Kidney epithelial cell (primary cell): ENCODE measurements at places on chromosomes 3 and 15.

GRCh38 chr3:107068980-107069379 is 308.3 kb upstream of the CCDC54 start:
- peak; percentile 41 for DNase-seq

GRCh38 chr3:73448761-73449301 is 175.9 kb downstream of the PDZRN3 start:
- DNase-seq, result no peak

GRCh38 chr3:119395923-119396358 is 67.5 kb downstream of the TMEM39A start:
- no peak for DNase-seq

DNA sequence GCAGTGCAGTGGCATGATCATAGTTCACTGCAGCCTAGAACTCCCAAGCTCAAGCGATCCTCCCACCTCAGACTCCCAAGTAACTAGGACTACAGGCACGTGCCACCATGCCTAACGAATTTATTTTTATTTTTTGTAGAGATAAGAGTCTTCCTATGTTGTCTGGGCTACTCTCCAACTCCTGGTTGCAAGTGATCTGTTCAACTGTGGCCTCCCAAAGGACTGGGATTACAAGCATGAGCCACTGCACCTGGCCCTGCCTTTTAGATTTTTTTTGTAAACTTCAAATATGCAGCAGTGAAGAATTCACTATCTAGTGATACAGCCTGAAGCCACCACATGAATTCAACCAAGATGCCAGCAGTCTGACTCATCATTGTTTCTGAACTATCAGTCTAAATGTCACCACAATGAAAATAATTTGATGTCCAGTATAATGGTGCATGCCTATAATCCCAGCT is 32.7 kb downstream of the UBXN7 start:
- DNase-seq, result peak; percentile 23

DNA sequence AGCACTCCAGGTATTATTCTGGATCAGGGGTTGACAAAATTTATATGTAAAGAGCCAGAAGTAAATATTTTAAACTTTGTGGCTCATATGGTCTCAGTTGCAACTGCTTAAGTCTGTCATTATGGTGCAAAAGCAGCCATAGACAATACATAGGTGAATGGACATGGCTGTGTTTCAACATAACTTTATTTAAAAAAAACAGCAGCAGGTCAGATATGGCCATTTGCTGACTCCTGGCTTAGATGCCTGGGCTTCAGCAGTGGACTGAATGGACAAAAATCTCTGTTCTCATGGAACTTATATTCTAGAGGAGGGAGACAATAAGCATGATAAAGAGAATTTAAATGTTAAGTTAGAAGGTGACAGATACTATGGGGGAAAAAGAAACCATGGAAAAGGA is 11.7 kb upstream of the FYCO1 start:
- no peak for DNase-seq

DNA sequence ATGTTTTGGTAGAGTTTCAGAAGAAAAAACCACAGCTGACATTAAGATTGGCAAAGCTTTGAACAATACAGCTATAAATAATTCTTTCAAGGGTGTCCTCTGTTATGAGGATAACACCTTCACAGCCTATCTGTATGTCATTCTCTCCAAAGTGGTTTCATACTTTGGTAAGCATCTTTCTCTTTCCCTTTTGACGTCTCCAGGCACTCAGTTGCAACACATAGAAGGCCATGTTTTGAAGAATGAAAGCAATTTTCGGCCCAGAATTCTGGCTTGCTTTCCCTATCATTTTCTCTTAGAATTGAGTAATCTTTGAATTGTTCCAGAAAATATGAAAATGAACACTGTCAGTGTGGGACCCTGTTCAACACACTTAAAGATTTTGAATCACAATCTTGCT is 200.0 kb upstream of the CBLB start:
- no peak for DNase-seq

DNA sequence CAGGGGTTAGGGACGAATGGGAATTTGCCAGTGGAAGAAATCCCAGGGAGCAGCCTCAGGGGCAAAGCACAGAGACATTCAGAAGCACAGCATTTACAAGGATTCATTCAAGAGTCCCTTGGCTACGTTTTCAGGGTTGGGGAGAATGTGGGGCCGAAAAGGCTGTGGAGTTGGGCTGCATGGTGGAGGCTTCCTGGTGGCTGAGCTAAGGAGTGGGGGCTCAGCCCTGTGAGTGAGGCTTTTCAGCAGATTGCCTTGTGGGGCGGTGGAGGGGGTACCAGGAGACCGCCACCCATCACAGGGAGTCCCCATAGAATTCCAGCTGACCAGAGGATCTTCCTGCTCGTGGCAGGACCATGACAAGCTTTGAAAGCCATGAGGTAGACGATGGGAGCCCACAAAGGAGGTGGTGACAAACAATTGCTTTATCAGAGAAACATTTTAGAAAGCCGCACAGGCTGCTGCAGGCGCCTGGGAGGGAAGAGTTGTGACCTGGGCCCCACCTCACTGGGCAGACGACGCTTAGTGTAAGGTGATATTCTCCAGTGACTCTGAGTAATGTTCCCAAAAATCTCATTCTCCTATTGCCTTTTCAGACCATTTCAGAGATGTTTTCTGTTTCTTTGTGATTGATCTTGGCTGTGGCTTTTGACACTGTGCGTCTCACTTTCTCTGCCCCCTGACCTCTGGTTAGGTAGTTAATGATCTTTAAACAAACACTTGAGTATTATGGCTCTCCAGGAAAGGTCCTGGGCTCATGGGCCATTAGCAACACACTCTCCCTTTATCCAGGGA is 128.0 kb downstream of the DNAJB8 start:
- no peak for DNase-seq

GRCh38 chr3:44642337-44642736 is 6.2 kb upstream of the ZNF35 start:
- no peak for DNase-seq

DNA sequence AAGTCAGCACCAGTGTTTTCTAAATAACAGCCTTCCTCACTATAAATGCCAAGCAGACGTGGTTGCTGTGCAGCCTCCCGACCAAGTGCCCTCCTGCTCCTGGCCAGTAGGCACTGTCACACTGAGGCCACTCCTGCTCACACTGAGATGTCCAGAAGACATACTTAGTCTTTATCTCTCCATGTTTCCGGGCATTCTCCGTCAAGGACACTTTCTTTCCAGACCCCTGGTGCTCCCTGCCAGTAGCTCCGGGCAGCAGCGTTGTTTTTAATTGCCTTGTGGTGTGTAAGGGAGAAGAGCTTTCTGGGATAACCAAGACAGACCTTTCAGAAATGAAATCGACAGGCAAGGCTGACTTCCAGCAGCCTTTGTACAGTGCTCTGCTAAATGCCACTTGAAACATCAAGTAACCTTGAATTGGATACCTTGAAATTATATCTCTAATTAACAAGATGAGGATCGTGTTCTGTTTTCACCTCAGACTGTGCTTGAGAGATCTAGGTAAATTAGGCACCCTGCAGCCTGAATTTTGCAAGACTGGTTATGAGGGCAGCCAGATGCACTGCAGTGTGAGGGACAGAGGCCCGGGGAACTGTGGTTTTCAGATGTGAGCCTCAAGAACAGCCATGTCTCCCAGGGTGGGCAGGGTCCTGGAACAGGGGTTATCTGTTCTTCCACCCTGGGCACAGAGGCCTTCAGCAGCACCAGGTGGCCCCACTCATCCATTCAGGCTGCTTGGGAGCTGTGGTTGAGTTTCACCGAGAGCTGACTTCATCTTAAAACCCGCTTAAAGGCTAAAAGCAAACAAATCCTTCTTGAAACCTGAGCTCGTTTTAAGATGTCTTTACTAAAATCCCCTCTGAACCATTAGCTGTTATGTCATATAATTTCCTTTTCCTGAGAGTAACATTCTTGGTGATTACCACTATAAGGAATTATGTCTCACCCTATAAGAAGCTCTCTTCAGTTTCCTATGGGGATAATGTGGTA is 105.5 kb upstream of the IL12A start:
- no peak for DNase-seq

GRCh38 chr15:78396976-78397375 is 41.0 kb upstream of the IREB2 start:
- DNase-seq, result no peak

GRCh38 chr3:57061556-57061955 is 1.1 kb downstream of the SPATA12 start:
- no peak for DNase-seq

DNA sequence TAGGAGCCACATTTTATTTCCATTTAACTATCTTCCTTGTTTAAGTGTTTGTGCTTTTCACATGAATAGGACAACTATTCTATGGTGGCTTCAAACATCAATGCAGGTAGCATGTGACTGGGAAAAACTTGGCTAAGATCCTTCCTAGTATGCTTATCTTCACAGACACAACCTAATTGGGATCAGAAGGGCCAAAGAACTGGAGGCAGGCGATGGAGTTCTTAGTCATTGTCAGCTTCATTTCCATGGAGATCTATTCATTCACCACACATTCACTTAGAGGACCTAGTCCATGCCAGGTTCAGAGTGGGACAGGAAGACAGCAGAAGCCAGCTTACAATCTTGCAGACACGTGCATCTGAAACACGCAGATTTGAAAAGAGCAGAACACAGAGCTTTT is 277.5 kb upstream of the PPP2R3A start:
- DNase-seq, result no peak

- no peak for DNase-seq
Measured at GRCh38 chr3:59856934-59857460, 807.2 kb upstream of the CFAP20DC start.

GRCh38 chr3:186003610-186004009 is 65.8 kb upstream of the TRA2B start:
- DNase-seq, result no peak

- DNase-seq, result no peak
Measured at GRCh38 chr3:49940667-49941249, 808 bp downstream of the RBM6 start.

DNA sequence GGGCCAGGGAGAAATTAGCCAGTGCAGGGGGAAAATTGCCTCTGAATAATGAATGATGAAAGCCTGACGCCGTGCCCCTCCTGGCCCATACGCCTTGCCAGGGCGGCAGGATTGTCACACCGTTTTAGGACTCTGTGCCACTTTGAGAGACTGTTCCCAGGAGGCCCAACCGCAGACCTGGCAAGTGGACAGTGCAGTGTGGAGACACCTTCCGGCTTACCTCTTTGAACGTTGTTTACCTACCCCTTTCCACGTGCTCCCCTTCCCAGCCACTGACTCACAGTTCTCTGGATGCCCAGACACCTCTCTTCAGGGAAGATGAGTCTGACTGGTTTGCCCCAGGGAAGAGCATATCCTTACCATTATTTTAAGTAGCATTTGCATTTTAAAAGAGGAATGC is 84.0 kb upstream of the PXYLP1 start:
- no peak for DNase-seq

GRCh38 chr3:194537732-194538247 is 51.0 kb upstream of the ATP13A3 start:
- DNase-seq, result peak; percentile 81

DNA sequence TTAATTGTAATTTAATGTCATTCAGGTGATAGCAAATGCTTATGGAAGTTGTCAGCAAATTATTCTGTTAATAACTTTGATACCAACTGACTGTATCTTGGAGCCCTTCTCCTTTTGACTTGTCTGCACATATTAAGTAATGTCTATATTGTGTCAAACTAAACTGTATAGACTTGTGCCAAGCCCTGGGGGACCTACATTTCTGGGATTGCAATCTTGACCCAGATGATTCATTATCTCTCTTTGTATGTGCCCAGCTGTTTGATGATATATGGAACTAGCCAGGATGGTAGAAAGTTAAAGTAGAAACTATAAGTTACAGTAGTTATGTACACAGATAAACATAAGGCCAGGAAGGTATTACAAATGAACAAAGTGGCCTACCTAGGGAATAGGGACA is 402.8 kb upstream of the RARB start:
- DNase-seq, result no peak

DNA sequence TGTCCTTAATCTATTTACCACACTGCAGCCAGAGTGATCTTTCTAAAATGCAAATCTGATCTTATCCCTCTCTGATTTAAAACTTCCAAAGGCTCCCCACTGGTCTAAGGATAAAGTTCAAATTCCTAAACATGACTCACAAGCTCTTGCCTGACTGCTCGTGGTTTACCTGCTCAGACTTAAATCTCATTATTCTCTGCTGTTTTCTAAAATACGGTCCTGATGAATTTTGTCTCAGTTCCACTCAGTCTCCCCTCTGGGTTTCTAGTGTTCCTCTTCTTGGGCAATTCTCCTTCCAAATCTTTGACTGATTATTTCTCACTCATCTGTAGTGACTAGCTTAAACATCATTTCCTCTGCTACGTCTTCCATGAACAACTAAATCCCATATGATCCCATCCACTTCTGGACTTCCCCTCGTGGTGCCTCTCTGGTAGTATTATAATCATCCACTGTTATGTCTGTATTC is 108.3 kb downstream of the P3H2 start:
- peak; percentile 69 for DNase-seq

DNA sequence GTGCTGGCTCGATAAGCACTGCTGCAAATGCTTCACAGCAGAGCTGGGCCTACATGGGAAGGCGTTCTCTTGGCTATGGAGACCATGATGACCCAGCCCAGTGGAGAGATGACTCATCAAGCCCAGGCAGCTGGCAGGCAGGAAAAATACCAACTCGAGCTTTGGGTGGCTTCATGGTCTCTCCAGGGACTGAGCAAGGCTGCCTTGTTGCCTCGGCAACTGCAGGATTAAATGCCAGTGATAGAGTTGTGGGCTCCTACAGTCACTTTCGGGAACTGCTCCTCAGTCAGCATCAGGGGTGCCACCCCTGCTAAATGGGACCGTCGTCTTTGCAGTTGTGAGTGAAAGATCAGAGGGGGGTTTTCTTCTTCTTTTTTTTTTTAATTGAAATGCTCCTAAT is 54.6 kb upstream of the MYZAP start:
- DNase-seq, result peak; percentile 57

DNA sequence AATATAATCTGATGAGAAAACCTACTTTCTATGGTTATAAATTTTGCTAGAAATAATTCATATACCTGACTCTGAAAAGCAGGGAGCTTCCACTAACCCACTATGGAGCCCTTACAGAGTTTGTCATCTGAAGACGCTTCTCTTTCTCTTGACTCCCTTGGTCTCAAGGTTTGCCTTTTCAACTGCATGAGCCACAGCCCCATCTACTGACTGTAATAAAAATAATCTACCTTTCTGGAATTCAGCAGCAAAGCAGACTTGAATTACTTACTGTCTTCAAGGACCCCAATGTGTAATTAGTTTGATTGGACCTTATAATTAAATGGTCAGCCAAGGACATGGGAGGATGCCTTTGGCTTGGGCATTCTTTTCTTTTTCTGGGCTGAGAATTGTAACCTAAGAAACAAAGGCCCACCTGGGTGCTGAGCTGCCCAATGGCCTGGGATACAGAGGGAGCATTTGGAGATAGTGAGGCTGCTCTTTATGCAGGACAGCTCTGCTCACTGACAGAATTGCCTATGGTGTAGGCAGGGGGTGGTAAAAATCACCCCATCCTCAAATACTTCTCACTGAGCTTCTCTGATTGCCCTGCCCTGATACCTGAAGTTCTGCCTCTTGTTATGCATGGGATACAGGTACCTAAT is 178.6 kb upstream of the TRIM42 start:
- DNase-seq, result no peak

DNA sequence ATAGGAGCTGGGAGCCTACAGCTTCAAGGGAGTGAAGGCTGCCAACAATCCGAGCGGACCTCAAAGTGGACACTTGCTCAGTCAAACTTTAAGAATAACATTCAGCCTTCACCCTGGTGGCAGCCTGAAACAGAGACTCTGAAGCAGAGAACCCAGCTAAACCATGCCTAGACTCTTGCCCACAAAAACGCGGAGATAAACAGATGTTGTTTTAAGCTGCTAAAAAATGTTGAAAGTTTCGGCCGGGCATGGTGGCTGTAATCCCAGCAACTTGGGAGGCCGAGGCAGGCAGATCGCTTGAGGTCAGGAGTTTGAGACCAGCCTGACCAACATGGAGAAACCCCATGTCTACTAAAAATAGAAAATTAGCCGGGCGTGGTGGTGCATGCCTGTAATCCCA is 29.8 kb upstream of the TRIM59 start:
- DNase-seq, result no peak
